ENCODE measurements at places on chromosomes 6 and 20.
A peak's percentile ranks its signal among the peaks of the same experiment; 100 is the strongest.

DNA sequence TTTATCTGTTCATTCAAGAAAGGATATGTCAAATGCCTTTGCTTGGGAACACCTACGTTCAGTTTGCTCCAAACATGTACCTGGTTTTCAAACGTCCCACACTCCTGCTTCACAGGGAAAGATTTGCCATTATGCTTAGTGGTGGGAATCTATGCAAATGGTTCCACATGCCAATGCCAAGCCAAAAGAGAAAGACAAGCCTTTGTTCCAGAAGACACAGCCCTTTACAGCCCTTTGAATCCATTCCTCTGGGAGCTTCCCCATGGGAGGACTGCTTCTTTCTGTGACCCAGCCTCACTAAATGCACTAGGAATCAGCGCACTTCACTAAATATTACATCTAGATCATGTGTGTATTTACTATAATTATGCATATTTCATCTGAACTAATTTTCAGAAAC is 619.5 kb downstream of the PRKN start:
- DNase-seq: no peak

DNA sequence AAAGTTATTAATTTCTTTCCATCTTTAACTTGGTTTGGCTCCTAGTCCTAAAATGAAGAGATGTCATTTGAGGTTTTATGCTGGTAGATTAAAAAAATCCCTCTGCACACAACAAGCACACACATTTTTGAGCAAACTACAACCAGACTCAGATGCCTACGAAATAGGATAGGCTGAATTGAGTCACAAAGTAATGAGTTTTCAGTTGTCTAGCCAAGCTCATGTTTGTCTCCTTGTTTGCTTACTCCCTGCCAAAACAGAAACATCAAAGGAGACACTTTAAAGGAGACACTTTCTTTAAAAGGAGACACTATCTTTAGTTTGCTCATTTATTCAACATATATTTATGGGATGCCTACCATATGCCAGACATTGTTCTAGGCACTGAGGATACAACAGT is 56.2 kb downstream of the TPBG start:
- DNase-seq: no peak

- peak; percentile 93 for DNase-seq
Measured at GRCh38 chr6:10403385-10404106, 11.3 kb downstream of the TFAP2A start.

GRCh38 chr20:483815-484644 is 21.7 kb upstream of the TBC1D20 start:
- DNase-seq: no peak

- DNase-seq: no peak
Measured at GRCh38 chr20:5845681-5846615, 95.7 kb downstream of the SHLD1 start.

GRCh38 chr6:169404828-169405227 is 151.2 kb upstream of the THBS2 start:
- no peak for DNase-seq

DNA sequence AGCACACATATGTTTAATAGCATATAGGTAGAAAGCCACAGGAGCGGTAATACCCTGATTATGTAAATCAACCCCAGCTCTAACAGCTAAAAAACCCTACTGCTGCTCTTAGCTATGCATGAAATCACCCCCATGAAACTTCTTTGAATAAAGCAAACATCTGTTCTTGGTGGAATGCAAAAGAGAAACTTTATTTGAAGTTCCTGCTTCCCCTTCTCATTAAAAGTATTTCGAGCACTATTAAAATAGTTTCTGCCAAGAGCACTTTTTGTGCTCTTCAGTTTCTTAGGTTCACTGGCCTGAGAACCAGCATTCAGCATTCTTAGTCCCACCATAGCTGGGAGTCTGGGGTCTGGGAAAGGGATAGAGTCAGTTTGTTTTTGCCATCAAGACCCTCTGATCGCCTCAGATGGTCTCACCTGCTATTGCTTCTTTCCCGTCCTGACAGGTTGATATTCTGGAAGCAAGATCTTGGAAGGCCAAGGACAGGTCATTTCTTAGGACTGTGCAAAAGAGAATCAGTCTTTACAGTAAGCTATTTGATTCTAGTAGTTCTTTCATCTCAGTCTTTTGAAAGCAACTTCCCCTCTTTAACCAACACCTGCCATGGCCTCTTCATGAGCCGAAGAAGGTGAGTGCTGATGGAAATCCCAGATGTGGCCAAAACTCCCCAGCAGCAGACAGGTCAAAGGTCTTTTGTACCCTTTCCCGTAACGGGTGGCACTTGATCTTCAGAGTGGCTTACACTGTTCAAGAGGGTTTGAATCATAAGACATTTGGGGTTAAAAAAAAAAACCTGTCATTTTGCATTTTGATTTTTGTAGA is 76.5 kb upstream of the TMEM170B start:
- no peak for DNase-seq

GRCh38 chr6:44122801-44123200 is 4.5 kb downstream of the MRPL14 start:
- no peak for DNase-seq

- no peak for DNase-seq
Measured at GRCh38 chr20:31473331-31474096, 1.4 kb downstream of the DEFB124 start.

DNA sequence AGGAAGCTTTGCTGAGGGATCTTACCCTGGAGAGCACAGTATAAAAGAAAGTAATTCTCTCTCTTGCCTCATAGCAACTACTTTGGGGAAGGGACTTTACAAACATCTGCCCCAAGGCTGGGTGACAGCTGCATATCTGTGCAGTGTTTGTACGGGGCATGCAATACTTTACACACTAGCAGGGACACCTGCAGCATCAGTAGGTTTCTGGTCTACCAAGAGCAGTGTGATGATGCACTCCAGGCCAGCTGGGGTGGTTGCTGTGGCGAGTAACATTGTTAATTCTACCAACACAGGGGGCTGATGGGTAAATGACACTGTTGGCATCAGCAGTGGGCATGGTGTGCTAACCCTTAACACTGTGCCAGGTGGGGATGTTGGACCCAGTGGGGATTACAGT is 48.0 kb downstream of the ADTRP start:
- no peak for DNase-seq

- no peak for DNase-seq
Measured at GRCh38 chr6:84172574-84172973, 54.9 kb downstream of the CEP162 start.

DNA sequence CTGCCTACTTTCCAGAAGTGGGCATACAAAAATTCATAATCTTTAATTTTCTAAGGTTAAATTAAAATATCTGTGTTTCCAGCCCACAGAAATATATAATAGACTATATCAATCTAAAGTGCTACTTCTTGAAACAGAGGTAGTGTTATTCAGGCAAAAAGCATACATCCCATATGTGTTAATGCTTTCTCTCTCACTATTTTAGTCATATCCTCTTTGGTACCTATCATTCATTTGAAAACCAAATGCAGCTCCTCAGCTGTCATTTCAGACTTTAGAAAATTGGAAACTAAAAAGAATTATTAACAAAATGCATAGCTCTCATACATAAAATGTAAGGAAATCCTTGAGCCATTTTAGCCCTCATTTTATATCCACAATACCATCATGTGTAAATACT is 925 bp downstream of the FHL5 start:
- no peak for DNase-seq

- DNase-seq: no peak
Measured at GRCh38 chr6:129440691-129441090, 269.3 kb downstream of the ARHGAP18 start.

GRCh38 chr6:96582436-96582835 is 19.5 kb downstream of the FHL5 start:
- DNase-seq: no peak

DNA sequence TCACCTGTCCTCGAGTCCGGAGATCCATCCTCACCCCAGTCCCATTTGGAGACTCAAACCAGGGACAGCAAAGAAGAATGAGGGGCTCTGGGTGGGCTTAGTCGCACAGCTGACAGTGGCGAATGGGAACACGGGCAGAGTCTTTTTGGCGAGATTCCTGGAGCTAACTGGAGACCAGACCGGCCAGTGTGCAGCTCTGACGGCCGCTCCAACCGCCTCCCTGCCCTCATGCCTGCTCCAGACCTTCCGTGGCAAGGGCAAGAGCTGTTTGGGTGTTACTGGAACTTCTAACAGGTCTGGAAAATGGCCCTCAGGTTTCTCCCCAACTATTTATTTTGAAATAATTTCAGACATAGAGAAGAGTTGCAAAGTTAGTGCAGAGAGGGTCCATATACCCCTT is 75.6 kb downstream of the IRF4 start:
- no peak for DNase-seq

DNA sequence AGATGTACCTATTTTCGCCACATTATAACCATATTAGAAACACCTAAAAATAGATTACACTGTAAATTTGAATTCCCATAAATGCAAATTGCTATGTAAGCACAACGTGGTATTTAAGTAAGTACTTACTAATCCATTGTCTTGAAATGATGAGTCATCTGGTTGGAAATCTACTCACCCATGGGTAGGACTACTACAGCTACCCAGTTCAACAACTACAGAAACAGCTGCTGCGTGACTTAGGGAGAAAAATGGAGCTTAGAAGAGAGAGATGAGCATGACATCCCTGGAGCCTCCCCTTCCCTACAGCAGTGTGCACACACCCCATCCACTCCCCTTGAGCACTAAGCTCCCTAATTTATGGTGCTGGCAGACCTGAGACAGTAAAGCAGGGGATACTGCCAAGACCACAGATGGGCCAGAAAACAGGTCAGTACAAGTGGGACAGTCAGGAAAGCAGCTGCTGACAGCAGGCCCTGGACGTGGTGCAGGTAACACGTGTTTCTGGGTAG is 26.9 kb downstream of the RRAGD start:
- DNase-seq: peak; percentile 76

DNA sequence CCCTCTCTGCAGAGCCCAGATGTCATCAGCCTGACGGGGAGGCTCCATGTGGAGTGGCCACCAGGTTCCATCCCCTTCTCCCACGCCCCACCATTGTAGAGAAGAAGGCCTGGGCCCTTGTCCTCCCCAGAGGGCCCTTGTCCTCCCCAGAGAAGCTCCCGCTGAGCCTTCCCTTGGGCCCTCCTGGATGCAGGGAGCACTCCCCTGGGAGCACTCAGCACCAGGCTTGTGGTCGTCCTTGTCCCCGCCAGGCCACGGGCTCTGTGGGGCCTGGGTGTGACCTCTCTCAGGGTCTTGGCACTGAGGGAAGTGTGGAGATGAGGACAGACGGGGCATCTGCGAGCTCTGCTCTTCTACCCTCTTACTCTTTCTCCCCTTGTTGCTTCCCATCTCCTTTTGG is 83.4 kb upstream of the NNAT start:
- DNase-seq: no peak

- DNase-seq: peak; percentile 39
Measured at GRCh38 chr20:6714279-6714711, 53.2 kb upstream of the BMP2 start.

DNA sequence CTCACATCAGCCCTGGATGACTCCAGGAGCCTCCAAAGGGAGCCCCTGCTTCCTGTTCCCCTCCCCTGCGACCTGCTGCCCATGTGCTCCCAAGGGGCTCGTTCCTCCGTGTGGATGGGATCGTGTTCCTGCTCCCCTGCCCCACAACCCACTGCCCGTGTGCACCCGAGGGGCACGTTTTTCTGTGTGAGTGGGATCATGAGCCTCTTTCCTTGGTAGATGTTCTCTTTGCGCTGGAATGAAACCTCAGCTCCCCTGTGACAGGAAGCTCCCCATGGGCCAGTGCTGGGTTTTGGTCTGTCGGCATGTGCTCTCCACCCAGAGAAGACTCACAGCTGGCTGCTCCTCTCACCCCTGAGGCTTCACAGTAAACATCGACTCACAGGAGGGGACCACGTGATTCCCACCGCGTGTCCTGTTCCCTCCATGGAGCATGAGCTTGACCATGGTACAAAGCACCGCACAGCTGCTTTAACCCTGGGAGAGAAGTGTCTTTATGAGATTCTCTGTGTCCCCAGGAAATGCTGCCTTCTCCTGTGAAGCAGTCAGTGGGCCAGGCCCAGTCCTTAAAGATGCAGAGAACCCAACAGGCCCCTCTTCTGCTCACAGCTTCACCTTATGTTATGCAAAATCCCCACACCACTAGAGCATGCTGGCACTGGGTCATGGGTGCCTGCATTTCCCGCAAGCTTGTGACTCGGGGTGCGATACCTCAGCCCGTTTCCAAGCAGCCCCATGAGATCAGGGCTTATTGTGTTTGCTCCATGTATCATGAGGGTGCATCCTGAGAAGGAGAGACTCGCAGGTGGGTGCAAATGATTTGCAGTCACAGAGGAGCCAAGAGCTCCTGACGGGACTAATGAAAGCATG is 215.1 kb downstream of the ERMARD start:
- no peak for DNase-seq

DNA sequence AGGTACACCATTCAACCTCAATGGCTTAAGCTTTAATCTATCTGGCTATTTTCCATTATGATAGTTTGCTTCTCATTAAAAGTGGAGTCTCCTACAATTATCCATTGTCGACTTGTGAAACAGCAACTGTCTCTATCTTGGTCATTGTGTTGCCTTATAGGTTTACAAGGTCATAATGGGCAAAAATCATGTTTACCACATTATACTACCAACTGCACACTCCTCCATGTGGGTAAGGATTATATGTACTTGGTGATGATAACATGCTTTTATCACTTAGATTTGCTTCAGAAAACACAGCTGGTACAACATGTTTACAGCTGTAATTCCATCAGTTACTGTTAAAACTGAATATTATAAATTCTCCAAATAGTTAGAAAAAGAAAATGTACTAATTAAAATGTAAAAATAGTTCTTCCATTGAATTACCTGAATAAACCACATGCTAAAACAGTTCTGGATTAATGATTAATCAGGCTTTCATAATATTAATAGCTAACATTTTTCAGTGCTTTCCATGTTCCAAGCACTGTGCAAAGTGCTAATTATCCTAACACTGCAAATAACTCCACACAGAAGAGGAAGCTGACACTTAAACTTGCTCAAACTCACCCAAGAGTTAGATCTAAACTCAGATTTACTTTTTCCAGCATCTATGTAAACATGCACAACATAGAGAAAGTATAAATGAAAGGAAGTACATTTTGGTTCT is 96.7 kb downstream of the OGFRL1 start:
- no peak for DNase-seq

DNA sequence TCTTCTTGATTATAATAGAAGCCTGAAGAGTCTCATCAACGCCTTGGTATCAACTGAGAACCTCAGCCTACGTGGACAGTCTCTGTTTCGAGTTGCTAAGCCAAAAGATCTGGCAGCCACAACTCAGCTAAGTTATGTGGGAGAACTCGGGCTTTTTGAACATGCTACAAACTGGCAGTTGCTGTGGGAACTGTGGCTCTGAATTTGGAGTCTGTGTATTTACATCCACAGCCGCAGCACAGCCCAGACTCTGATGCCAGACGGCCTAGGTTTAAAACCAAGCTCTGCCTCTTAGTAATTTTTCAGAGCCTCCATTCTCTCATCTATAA is 35.8 kb downstream of the RIPOR2 start:
- no peak for DNase-seq

DNA sequence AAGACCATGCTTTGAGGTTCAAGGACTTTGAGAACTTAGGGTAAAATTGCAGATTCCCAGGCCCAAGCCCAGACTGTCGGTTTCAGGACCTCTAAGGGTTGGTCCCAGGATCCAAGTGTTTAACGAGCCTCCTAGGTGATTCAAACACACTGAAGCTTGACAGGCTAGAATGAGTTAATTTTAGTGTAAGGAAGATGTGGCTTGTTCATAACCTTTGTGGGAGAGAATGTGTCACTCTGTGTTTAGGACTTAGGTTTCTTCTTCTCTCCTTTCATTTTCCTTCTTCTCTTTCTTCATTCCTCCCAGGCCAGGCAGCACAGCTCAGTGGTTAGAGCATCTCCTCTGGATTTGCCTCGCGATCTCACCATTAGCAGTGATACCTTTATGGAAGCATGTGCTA is 104.8 kb upstream of the KCNG1 start:
- DNase-seq: no peak
